ENCODE measurements at places on chromosomes 13 and 19.

GRCh38 chr13:112881656-112882554 lies 87.1 kb upstream of the MCF2L start:
- no peak for DNase-seq

GRCh38 chr19:21749090-21749489 lies 18.3 kb downstream of the ZNF100 start:
- no peak for DNase-seq

DNA sequence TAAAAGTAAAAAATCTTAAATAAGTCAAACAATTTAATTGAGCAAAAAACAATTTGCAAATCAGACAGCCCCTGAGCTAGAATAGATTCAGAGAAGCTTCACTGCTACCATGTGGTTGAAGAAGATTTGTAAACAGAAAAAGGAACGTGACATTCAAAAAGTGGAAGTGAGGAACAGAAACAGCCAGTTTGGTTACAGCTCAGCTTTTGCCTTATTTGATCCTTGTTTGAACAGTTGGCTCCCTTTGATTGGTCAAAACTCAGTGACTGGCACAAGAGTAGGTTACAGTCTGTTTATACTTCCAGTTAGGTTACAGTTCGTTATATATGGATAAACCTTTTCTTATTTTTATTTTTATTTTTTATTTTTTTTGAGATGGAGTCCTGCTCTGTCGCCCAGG lies 5.8 kb downstream of the ZNF221 start:
- no peak for DNase-seq

DNA sequence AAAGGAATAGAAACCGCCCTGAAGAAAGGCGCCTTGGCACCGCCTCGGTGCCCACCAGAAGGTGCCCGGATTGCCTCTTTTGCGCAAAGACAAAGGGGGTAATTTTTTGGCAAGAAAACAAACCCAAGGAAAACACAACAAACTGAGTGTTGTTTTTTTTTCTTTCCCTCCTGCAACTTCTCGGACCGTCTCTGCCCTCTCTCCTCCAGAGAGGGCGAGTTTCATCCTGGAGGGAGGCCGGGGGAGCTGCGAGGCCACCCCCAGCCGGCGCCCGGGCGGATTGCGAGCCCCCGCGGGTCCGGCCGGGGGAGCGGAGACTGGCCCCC lies 2.3 kb downstream of the ZNF536 start:
- DNase-seq, result no peak
